NCI-H1417 treated with DMSO at 0.1 percent for 48 hours (cell line): ENCODE measurements at places on chromosomes 1 and 21.

DNA sequence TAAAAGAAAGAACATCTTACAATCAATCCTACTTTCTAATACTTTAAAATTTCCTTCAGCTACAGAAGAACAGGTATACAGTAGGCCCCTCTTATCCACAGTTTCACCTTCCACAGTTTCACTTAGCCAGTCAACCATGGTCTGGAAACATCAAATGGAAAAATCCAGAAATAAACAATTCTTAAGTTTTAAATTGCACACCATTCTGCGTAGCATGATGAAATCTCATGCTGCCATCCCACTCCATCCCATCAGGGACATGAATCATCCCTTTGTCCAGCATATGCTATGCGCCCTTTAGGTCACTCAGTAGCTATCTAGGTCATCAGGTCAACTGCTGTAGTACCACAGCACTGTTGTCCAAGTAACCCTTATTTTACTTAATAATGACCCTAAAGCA, 67.7 kb downstream of the HSF2BP start:
- no peak for DNase-seq

GRCh38 chr1:231643071-231643934, 16.7 kb downstream of the DISC1 start:
- no peak for DNase-seq

- DNase-seq: no peak
These were observed 129.9 kb upstream of the NEGR1 start for GRCh38 chr1:72412286-72412685.

DNA sequence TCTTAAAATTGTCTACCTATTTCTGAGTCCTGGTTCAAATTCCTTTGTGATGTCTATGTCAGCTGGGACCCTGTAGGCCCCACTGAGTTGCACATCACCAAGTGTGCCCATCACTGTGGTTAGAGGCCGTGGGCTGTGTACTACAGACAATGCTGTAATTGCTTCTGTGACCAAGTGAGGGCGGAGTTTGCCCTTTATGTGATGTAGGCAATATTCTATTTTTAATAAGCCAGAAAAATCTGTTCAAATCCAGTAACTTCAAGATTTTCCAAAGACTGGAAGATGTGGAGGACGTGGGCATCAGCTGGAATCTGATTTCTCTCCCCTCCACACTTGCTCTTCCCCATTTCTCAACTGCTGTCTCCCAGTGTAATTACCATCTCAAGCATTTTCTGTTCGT, 215.4 kb downstream of the PBX1 start:
- DNase-seq: no peak

DNA sequence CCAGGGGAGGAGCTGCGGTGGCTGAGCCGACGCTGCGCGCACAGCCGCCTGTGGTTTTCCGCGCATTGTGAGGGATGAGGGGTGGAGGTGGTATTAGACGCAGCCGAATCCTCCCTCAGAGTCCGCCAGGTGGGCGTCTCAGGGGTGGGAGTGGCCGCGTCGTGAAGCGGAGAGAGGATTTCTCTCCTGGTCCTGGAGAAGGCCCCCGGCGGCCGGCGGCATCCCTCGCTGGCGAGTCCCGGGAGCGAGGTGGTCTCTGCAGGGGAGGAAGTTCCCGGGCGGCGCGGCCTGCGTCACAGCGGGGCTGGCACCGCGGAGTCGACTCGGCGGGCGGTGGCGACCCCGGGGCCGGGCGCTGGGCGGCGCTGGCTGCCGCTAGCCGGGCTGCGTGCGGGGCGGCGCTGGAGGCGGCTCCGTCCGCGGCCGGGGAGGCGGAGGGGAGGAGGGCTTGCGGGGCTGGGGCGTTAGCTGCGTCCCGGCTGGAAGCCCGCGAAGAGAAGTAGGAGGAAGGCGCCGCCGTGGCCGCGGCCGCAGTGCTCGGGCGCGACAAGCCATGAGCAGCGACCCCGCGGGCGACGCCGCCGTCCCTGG, at the start of gene LRRC8C:
Gene LRRC8C, plus strand, starts transcription at position 464 of the 591 bp plus-strand sequence. CDS start 53,354 bp downstream, outside the sequence.
- DNase-seq: no peak
